8988T (cell line): ENCODE measurements at places on chromosomes 11 and 22.

GRCh38 chr11:115234794-115235193 lies 269.4 kb downstream of the CADM1 start:
- DNase-seq, result no peak

GRCh38 chr11:111472228-111472627 lies 40.0 kb downstream of the BTG4 start:
- DNase-seq, result no peak

- DNase-seq, result no peak
These were observed 66.6 kb upstream of the FTH1 start for GRCh38 chr11:62034036-62034338.

DNA sequence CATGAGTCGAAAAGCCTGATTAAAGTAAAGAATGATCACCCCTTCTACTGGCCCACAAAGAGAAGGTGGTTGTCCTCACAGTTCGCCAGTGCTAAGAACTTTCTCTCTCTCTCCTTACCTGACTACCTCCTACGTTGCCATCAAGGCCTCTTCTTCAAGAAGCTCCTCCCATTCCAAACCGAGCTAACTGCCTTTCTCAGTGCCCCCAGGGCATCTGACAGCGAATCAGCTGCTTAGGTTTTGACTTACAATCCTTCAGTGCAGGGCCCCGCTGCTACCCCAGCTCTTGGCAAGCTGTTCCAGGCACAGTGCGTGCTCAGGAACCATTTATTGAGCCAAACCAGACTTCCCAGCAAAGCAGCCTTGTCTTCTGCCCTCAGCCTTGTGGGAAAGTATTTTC lies 5.8 kb downstream of the VSTM5 start:
- no peak for DNase-seq

DNA sequence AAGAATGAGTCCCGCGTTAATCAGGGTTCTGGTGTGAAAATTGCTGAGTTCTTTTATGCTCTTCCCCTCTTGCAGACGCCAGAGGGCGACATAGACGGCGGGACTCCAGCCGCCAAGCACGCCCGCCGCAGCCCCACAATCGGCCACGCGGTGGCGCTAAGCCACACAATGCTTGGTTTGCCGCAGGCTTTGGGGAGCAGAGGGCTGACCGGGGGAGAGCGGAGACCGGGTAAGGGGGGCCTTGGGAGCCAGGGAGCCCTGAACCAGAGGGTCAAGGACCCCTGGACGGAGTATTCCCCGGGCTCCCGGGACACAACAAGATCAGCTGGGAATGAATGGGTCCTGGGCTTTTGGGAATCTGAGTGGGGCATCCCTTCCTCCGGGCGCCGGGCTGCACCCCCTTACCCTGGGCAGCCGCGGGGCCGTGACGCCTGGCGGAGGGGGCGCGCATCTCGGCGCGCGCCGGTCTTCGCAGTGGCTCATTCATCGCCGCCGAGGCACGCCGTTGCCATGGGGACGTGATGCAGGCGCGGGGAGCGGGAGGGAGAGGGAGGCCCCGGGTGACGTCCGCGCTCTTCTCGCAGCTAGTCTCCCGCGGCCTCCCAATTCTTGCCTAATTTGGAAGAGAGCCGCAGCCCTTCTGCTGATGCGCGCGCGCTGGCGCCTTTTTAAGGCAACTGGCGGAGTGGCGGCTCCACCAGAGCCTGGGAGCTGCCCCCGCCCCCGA lies 12.2 kb upstream of the NPAS4 start:
- peak; percentile 99 for DNase-seq

- peak; percentile 59 for DNase-seq
These were observed 1.8 kb upstream of the RASD2 start for GRCh38 chr22:35538801-35539321.

DNA sequence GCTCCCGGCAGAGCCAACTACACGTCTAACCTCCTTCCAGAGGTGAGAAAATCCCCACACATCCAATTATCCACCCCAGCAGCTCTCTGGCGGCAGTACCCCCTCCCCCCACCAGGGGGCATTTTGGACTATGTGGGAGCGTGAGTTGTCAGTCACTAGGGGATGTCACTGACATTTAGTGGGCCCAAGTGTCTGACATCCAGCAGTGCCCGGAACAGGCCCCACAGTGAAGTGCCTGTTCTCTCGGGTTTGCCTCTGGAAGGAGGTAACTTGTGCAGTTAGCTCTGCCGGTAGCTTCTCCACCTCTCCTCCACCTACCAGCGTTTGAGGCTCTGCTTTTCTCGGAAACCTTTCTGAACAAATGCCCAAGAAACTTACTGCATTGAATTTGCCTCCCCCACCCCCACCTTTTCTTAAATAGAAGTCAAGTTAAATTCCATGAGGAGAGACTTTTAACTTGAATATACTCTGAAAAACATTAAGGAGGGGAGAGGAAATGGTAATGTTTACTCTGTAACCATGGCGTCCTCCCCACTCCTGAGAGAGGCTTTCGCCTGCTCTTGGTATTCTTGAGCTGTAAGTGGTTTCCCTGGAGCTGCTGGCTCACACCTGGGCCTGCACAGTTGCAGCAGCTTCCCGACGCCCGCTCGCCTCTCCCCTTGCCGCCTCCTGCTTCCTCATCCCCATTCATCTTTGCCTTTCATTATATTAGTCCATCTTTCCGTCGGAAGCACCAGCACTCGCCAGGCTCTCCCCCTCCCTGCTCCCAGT lies 112.8 kb downstream of the WNT7B start:
- no peak for DNase-seq

- no peak for DNase-seq
These were observed 12.4 kb downstream of the PCSK7 start for GRCh38 chr11:117219455-117219854.

GRCh38 chr11:38950867-38951266 lies 2352.8 kb upstream of the RAG2 start:
- DNase-seq, result no peak

- no peak for DNase-seq
These were observed 30.0 kb downstream of the FSHB start for GRCh38 chr11:30260813-30261212.

- peak; percentile 59 for DNase-seq
These were observed 15.5 kb upstream of the UPK3A start for GRCh38 chr22:45268958-45269844.

DNA sequence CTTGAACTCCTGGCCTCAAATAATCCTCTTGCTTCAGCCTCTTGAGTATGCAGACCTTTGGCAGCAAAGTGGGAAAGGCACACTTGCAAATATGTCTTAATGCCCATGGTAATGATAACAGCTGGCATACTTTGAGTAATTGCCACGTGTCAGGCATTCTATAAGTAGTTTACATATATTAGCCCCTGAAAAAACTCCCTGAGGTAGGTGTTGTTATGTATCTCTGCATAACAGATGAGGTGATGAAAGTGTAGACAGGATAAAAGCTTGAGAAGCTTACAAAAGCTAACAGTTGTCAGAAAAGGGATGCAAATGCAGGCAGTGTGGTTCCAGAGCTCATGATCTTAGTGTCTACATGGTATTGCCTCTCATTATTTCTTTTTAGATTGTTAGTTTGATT lies 291.1 kb upstream of the C11orf87 start:
- no peak for DNase-seq

DNA sequence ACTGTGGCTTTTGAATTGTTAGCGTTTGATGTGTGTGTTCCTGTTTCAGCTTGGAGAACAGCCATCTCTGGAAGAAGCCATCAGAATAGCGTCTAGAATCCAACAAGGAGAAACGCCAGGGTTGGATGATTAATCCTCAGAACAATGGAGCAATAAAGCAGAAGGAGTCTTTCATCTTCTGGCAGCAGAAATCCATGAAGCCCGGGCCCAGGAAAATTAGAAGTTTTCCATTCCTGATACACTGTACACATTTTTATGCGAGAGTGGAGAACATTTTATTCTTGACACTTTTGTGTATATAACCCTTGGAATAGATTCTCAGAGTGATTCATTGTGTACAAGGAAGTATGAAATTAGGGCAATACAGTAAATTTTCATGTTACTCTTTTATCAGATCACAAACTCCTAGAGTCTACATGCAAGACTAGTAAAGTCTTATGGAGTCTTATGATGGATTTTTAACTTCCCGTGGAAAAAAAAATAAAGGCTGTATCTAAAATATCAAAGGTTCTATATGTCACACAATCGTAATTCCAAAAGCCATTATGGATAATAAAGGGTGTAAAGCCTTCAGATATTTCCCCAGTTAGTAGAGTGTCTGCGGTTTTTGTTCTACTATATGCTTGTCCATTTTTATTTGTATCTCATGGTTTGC lies 45.9 kb upstream of the WEE1 start:
- no peak for DNase-seq

GRCh38 chr11:24406389-24406788 lies 90.5 kb upstream of the LUZP2 start:
- DNase-seq, result no peak

DNA sequence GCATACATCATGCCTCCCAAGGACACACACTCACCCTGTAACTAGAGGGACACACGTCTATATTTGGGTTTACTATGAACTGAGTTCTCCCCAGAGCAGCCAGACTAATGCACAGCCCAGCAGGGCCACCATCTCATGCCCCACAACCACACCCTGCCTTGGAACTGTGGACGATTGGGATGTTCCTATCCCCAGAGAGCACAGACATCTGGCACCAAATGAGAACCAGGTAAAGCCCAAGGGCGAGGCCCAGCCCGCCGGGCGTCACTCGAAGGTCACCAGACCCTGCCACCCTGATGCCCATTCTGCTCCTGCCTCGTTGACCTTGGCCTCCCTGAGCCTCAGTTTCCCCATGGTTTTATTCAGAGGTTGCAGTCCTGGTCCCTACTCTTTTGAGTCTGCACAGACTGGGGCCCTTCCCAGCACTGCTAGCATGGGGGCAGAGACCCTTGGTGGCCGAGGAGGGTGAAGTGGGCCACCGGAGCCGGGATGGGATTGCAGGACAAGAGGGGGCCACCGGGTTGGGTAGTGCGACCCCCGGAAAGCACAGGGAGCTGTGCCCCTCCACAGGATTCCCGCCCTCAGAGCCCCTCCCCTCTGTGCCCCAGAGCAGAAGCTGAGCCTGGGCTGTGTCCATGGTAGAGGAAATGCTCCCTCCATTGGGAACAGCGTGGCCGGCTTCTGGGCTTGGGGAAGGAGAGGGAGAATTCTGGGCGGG lies 56.8 kb downstream of the IGLL5 start:
- DNase-seq, result no peak

DNA sequence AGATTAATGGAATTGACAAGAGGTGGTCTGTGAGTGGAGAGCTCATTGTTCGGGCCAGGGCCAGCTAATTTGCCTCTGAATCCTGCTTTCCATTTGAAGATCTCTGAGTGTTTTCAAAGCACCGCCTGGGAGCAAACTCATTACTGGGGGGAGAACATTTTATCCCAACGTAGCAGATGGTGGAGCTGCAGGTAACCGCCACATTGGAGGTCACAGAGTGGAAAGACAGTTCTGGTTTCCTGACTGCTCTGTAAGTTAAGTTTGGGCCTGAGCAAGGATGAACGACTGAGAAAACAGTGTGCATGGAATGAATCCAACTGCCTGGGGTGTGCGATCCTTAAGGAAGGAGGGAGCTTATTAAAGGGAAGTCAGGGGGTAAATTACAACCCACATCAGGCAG lies 30.5 kb downstream of the LMO2 start:
- no peak for DNase-seq

- DNase-seq, result no peak
These were observed 1078.9 kb downstream of the OPCML start for GRCh38 chr11:132453406-132453805.

DNA sequence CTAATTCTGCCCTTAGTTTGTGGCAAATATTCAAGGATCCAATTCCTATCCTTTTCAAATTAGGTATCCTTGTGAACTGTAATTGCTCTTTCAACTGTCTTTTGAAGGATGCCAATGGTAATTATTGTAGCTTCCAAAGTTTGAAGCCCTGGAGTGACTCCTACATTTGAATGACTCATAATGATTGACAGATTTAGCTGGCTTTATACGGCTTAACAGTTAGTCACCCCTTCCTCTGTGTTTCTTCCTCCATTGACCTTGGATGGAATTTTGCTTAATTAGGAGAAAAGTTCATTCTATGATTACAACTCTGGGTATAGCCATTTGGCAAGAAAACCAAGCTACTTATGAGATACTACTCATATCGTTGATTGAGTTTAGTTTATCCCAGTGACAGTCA lies 639.3 kb upstream of the KIRREL3 start:
- DNase-seq, result no peak

GRCh38 chr11:128963744-128964325 lies 21.2 kb upstream of the TP53AIP1 start:
- no peak for DNase-seq

- peak; percentile 39 for DNase-seq
These were observed at the start of gene INPPL1 for GRCh38 chr11:72224564-72225410. Gene INPPL1 (plus strand): TSS chr11:72224767. CDS start chr11:72224985, 218 bp downstream.

GRCh38 chr11:33520112-33520511 lies 180.5 kb downstream of the C11orf91 start:
- DNase-seq, result no peak

DNA sequence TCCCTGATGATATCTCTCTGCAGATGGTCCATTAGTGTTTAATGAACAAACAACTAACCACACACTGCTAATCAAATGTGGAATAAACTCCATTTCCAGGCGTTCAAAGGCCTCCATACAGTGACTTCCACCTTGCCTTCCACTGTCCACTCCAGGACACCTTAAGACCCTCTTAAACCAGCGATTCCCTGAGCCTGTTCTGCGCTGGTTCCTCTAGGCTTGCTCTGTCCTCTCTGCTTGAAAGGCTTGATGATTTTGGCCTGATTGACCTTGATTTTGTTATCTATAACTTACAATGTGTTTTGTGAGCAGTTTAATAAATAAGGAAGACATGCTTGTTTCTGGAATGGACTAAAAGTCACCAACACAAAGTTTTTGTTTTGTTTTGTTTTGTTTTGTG lies 12.0 kb downstream of the OVCH2 start:
- no peak for DNase-seq

GRCh38 chr11:132623511-132623910 lies 908.8 kb downstream of the OPCML start:
- no peak for DNase-seq

DNA sequence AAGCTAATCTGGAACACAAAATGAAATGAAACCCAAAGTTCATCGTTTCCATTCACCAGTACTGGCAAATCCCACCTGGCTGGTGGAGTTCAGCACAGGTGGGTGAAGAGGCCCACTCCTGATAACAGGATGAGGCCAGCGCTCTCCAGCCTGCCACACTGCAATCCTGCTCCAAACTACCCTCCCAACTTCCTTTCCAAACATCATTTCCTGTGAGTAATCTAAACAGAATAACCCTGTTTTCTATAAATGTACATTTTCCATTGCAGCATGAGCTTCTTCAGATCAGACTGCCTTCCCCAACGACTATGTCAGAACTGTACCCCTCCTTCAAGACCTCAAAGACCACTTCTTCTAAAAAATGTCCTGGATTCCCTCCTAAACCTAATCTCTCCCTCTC lies 15.9 kb upstream of the NFRKB start:
- no peak for DNase-seq

- no peak for DNase-seq
These were observed 109.6 kb downstream of the SGSM3 start for GRCh38 chr22:40479887-40480538.

GRCh38 chr11:85232559-85232958 lies 394.6 kb downstream of the DLG2 start:
- no peak for DNase-seq

DNA sequence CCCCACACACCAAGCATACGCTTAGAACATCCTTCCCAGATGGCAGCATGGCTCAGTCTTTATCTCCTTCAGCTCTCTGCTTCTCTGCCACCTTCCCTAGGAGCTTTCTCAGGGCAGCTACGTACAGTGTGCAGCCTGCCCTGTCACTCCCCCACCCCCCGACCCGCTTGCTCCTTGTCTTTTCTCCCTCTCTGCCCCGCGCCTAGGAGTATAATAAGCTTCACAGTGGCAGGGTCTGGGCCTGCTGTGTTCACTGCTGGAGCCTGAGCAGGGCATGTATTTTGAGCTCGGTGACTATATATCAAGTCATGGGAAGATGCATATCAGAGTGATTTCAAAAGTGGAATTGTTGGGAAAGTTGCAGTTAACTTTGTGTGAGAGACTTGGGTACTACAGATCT lies 55.8 kb upstream of the ADSL start:
- no peak for DNase-seq
